ENCODE measurements at places on chromosomes 11 and 22.

GRCh38 chr11:93613231-93613831 lies 48.2 kb upstream of the CEP295 start:
- no peak for DNase-seq

- no peak for DNase-seq
Observed at GRCh38 chr11:32216749-32217148, 125.9 kb downstream of the RCN1 start.

GRCh38 chr11:73425108-73425507 lies 48.9 kb downstream of the RELT start:
- DNase-seq: no peak

DNA sequence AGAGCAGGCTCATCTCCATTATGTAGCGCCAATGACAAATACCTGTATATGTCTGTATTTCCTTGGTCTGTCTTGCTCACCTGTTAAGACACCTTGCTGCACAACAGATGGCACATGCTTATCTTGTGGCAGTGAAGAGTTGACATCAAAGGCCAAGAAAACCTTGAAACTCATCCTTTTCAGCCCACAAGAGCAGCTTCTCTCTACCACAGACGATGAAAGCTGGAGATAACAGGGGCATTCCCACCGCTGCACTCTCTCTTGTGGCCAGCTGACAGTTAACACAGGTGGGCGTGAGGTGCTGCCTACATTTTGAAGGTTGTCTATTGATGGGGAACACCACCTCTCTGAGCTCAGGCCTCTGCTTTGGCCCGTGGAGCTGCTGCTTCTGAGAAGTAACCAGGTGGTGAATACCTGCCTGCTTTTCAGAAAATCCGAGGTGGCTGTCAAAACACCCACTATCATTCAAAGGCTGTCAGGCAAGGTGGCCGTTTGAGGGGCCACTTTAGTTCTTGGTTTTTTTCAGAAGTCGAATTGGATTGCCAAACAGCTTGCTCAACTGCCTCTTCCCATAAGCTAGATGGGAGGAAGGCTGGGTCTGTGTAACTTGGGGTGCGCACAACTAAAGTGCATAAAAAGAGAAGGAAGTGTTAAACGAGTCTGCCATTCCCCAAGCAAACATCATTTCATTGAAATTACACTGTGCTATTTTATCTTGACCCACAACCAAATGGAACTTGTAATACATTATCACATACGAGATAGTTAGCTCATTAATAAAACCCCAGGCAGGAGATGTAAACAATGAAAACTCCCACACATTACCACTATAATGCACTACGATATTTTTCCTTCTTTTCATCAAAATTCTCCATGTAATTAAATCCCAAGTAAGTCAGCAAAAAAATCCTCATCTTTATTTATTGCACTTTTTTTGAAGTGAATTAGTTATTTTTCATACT lies 87.1 kb upstream of the RAG2 start:
- peak; percentile 50 for DNase-seq

DNA sequence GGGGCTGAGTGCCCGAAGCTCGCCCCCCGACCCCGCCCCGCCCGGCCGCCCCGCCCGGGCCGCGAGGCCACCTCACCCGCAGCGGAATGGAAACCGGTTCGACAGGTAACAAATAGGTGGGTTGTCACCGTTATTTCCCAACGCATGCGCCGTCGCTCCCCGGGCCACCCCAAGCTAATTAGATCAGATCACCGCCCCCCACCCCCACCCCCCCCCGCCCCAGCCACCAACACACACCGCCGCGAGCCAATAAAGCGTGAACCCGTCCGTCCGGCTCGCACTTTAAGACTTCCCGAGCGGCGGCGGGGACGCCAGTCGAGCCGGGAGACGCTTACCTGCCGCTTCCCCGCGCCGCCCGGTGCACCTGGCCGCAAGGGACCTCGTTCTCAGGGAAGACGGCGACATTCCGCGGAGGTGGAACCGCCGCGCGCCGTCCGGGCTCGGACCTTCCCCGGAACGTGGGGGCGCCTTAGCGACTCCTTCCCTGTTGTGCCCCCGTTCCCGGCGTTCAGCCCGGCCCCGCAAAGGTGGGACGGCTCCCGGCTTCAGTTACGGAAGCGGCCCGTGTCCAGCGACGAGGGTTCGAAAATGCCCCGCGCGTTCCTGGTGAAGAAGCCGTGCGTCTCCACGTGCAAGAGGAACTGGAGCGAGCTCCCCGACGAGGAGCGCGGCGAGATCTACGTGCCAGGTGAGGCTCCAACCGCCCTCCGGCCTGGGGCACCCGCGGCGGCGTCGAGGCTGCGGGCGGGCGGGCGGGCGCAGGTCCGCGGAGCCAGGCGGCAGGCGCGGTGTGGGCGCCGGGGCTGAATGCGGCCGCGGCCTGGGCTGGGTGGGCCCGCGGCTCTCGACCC lies at the start of gene OVOL1:
TSS of gene OVOL1 (plus strand) at position 278 of the 851 bp plus-strand sequence. CDS start at position 589, 311 bp downstream.
- peak; percentile 9 for DNase-seq

DNA sequence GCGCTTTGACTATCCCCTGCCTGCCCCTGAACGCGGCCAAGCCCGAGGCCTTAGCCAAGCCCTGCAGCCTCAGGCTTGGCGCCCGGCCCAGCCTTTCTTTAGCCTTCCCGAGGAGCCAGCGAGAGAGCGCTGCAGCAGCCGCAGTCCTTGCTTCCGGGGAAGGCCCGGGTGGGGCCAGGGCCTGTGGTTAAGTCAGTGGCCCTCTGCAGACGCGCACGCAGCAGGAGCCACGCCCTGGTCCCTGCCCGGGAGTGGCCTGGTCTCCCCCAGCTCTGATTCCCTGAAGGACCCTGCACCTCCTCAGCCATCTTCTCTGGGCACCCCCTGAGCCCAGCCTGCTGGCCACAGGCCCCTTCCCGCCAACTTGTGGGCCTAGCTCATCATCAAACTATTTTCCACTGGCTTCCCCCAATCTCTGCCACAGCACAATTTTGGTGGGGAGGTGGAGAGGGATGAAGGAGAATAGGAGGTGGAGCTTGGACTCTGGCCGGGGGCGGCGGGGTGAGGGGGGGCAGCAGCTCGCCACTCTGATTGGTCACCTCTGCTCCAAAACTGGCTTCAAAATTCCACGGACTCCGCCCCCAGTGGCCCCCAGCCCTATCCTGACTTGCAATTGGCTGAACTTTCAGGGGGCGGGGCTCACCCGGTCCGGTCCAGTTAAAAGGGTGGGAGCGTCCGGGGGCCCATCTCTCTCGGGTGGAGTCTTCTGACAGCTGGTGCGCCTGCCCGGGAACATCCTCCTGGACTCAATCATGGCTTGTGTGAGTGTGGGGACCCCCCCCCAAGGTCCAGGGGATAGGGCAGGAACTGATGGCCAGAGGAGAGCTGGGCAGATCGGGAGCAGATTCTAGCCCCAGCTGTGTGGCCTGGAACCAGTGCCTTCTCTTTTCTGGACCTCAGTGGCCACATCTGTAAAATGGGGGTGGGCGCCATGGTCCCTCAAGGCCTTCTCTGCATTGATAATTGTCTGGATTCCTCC lies at the start of gene LGALS1:
TSS of gene LGALS1 (plus strand) at position 686 of the 979 bp plus-strand sequence. CDS start at position 753, 67 bp downstream.
- peak; percentile 70 for DNase-seq

DNA sequence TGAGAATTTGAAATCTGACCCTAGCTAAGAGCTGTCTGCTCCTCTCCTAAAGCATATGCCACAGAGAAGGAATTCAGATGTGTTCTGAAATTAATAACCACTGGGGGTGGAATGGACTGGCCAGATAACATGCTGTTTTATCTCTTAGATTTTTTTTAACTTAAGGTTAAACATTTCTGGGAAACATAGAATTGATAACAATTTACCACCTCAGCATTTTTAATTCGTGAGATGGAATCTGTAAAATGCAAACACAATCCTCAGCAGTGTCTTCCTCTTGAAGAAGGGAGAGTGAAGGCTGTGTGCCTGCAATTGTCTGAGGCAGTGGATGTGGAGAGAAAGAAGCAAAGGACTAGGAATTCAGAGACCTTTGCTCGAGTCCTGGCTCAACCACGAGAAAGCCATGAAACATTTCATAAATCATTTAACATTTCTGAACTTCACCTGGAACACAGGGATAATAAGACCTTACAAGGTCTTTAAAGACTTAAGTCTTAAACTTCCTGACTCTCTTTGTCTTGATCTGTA lies at the start of gene SLC5A12:
TSS of gene SLC5A12 (minus strand) at position 113 of the 528 bp plus-strand sequence. CDS start 346 bp downstream, outside the sequence.
- DNase-seq: no peak

- no peak for DNase-seq
Observed at GRCh38 chr11:112195951-112196351, 20.6 kb downstream of the BCO2 start.

- DNase-seq: peak; percentile 50
Observed at GRCh38 chr11:69310934-69311766, 17.2 kb downstream of the MYEOV start.

GRCh38 chr11:119093942-119094815 lies 7.5 kb downstream of the DPAGT1 start:
- peak; percentile 63 for DNase-seq

GRCh38 chr22:44670220-44670988 lies 31.6 kb upstream of the PRR5 start:
- DNase-seq: no peak

DNA sequence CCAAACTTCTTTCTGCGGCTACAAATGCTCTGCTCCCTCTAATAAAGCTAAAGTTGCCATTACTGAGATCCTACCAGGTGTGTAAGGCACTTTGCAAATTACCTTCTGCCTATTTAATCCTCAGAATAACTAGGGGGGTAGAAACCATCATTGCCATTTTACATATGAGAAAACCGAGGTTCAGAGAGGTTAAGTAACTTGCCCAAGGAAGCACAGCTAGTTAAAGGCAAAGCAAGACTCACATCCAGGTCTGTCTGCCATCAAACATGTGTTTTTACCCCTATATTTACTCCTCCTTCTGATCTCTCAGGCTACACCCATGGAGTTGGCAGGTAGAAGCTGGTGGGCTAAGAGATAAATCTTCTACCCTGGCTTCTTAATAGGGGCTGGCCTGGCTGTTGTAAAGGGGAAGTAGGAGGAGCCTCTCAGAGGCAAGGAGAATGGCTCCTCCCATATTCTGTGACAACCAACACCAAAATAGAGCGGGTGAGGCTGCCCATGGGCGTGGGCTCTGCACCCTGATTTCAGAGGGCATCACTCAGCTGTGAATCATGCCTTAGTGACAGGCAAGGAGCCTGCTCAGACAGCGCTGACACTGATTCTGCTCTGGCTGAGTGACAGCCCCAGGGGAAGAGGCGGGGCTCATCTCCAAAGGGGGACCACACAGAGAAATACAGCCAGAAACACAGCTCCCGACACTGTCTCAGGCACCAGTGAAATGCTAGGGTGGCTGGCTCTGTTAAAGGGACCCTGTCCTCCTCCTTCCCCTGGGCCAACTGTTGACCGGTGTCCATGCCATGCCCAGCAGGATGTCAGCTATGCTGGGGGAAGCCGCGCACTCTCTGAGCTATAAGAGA lies 106.8 kb downstream of the ABTB2 start:
- DNase-seq: peak; percentile 67

GRCh38 chr11:123180166-123180565 lies 14.9 kb downstream of the CLMP start:
- DNase-seq: no peak

GRCh38 chr11:130964058-130964792 lies 47.9 kb upstream of the SNX19 start:
- DNase-seq: no peak

DNA sequence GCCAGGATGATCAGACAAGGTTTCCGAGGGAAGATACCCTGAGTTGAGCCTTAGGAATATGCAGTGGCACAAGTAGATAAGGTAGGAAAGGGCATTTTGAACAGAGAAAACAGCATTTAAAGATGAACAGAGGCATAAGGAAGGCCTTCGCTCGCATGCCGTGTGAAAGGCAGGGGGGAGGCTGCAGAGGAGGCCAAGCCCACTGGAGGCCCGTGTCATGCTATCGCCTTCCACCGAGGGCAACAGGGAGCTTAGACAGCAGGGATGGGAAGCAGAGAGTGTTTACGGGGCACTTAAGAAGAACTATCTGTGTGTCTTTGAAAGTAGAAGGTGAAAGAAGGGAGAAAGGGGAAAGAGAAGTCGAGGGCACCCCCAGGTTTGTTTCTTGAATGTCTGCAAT lies 148.3 kb downstream of the PKNOX2 start:
- DNase-seq: no peak

DNA sequence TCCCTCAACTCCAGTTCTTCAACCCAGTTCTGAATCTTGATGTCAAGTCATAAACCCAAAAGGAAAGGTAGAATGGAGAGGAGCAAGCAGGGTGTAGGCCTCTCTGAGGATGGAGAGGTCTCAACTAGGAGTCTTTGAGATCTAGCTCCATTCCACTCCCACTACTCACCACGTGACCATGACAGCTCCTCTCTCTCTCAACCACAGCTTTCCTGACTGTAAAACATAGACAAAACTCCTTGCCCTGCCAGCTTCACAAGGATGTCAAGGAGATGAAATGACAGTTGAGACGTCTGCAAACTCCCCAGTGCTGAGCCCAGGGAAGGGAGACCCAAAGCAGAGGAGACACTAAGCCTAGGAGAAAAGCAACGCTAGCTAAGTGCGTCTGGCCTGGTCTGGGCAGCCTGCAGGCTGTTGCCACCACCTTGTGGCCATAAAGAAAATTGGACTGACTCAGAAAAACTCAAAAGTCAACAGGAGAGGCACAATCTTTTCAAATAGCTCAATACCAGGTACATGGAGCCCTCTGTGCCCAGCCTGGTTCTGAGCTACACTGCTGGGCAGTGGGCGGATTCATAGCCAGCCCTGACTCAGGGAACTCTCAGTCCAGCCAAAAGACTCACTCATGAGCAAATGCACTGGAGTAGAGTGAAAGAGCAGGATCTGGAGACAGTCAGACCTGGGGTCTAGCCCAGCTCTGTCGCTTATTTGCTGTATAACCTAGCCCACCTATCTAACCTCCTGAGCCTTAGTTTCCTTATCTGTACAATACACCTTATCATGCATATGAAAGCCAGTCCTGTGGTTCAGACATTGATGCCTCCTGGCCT lies 3.4 kb downstream of the CLPB start:
- peak; percentile 41 for DNase-seq

DNA sequence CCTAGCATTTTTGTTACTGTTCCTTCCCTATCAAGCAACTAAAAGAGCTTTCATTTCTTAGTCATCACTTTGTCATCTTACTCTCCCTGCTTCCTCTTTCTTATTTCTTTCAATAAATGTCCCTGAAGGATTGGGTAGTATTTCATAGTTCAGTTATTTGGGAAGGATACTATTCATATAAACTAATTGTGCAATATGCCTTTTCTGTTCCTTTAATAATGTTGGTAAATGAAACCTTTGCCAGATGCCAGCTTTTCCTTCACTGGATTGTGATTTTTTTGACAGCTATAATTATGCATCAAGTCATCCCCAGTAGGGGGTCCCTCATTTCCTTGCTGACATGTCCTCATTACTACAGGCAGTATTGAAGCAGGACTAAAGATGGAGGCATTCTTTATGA lies 101.7 kb downstream of the ATM start:
- no peak for DNase-seq

- DNase-seq: no peak
Observed at GRCh38 chr11:111574373-111575225, 27.6 kb upstream of the SIK2 start.

Measured in stimulated activated naive CD8-positive, alpha-beta T cell treated with anti-CD3 and anti-CD28 coated beads, Interleukin-15, amount 100 ng/mL, for 72 hours (primary cell).